ENCODE measurements at places on chromosomes 1 and 21. TPM values are rescaled to one million over a fixed set of nuclear protein-coding genes. Genes with fewer than 3 reads are reported as not detected.

- H3K27ac ChIP-seq = no peak overlapping the region
- H3K4me1 ChIP-seq = no peaks in the 10 kb centered on the region
- no peak for DNase-seq
- no peaks in the 10 kb centered on the region for H3K27me3 ChIP-seq
- H3K36me3 ChIP-seq = no peaks in the 10 kb centered on the region
Observed at GRCh38 chr1:193192586-193192985, 6.2 kb upstream of the B3GALT2 start.

- H3K4me1 ChIP-seq = no peaks in the 10 kb centered on the region
- no peak overlapping the region for H3K4me3 ChIP-seq
Observed at GRCh38 chr1:89855413-89856123, 34.7 kb downstream of the LRRC8D start.

DNA sequence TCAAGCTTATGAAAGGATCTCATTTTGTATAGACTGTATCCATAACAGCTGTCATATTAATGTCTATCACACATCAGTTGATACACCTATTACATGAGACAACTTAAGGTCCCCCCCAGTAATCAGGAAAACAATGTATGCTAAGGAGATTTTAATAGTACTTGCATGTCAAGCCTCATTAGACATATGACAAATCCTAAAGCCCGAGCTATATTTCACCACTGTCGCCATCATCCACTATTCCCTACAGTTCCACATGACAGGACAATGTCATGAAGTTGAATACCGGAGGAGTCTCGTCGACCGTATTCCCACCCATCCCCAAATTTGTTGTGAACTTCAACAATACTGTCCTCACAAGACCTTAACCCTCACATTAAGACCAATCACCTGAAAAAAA lies 3.4 kb downstream of the HMGN1 start:
- no peaks in the 10 kb centered on the region for H3K36me3 ChIP-seq
- no peak overlapping the region for H3K27ac ChIP-seq
- no peak overlapping the region for H3K4me3 ChIP-seq
- no peaks in the 10 kb centered on the region for H3K27me3 ChIP-seq

- DNase-seq = no peak
- peaks cover 7% of the 10 kb centered on the region for H3K27me3 ChIP-seq
- no peak overlapping the region for H3K4me3 ChIP-seq
- no peak overlapping the region for H3K27ac ChIP-seq
- no peaks in the 10 kb centered on the region for H3K4me1 ChIP-seq
- no peaks in the 10 kb centered on the region for H3K36me3 ChIP-seq
Observed at GRCh38 chr1:236391008-236391407, 3.1 kb upstream of the EDARADD start.

- H3K27ac ChIP-seq = peak overlapping the region; percentile 60
- no peak for DNase-seq
- H3K27me3 ChIP-seq = no peaks in the 10 kb centered on the region
- H3K4me1 ChIP-seq = peaks cover 7% of the 10 kb centered on the region
Observed at GRCh38 chr1:64497088-64497883, 27.4 kb downstream of the CACHD1 start.

DNA sequence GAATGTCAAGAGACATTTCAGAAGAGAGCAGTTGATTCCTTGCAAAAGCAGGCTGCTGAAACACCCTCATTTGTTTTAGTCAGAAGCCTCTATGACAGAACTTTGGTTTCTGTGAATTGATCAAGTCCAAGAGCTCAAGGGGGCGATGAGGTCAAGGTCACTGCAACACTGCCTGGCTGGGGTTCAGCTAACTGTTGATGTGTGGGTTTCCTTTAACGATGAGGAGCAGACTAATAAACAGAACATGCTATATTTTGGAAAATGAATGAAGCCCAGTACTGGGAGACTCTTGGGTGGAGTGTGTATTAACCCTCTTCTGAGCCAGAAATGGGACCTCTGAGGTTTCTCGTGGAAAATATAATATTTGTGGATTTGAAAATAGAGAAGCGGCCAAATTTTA lies 109.3 kb downstream of the ZC3H11B start:
- no peaks in the 10 kb centered on the region for H3K36me3 ChIP-seq
- H3K27me3 ChIP-seq = no peaks in the 10 kb centered on the region
- no peak for DNase-seq
- H3K27ac ChIP-seq = no peak overlapping the region
- no peak overlapping the region for H3K4me3 ChIP-seq
- no peaks in the 10 kb centered on the region for H3K4me1 ChIP-seq

DNA sequence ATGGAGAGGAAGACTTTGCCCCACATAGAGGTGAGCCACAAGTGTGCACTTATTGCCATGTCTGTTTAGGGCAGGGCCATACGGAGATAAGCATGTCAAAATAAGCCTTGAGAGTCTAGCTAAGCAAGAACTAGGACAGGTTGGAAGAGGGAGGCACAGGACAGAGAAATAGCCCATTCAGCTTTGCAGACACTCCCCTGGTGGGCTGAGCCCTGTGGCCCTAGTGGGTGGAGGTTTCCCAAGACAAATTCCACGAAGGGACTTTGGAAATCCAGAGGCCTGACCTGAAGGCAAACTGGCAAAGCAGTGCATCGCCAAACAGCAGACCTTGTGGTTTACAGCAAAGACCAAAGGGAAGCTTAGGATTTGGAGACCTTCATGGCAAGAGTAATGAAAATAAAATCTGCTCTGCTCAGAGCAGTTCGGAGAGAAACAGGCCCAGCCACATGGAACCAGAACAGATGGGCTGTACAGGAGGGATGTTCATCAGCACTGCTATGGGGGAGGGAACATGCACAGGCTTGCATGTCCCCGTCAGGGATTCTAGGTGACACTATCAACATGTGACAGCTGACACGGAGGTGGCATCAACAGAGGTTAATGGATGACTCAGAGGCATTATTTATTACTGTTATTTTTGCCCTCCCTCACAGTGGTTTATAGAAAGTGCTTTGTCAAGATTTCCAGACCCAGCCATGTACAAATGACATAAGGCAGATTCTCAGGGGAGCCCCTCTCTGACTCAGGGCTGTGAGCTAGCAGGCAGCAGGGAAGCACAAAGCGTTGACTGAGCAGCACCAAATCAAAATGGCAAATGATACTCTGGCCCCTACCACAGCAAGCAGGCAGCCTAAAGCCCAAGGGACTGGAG lies 90.1 kb upstream of the IRF2BP2 start:
- H3K4me1 ChIP-seq = no peaks in the 10 kb centered on the region
- H3K27me3 ChIP-seq = no peaks in the 10 kb centered on the region
- H3K4me3 ChIP-seq = no peak overlapping the region
- H3K36me3 ChIP-seq = no peaks in the 10 kb centered on the region
- peak overlapping the region; percentile 54 for H3K27ac ChIP-seq
- no peak for DNase-seq

GRCh38 chr1:85366391-85367170 lies 90.1 kb upstream of the BCL10 start:
- H3K4me3 ChIP-seq = no peak overlapping the region
- DNase-seq = no peak
- no peaks in the 10 kb centered on the region for H3K27me3 ChIP-seq
- H3K4me1 ChIP-seq = no peaks in the 10 kb centered on the region

DNA sequence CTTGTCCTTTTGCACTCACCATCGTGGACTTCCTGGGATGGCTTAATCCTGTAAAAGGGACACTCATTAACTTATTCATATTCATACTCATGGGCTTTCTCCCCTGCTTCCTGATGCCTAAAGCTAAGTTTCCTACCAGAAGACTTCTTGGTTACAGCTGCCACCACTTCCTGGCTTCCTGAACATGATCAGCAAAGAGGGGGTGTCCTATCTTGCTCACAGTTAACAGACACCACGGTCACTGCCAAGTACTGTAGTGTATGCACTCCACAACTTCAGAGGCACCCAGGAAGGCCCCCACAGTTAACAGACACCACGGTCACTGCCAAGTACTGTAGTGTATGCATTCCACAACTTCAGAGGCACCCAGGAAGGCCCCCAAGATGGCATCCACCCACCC lies 177.8 kb downstream of the SIPA1L2 start:
- H3K27ac ChIP-seq = no peak overlapping the region
- DNase-seq = no peak
- H3K4me1 ChIP-seq = no peaks in the 10 kb centered on the region
- no peaks in the 10 kb centered on the region for H3K36me3 ChIP-seq
- H3K27me3 ChIP-seq = no peaks in the 10 kb centered on the region

DNA sequence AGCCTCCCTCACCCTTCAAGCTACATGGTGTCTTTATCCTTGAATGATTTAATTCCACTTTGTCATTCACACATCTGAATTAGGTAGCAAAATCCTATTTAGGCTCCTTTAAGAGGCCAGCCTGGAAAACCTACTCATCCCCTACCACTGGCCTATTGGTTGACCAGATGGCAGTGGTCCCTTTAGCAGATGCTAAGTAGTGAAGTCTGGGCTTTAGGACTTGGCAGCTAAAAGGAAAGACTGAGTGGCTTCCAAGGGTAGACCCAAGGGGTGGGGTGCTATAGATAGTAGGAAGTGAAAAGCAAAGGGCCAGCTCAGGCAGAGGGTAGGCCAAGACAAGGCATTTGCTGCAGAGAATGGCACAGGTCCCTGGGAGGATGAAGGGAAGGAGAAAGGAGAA lies 46.6 kb downstream of the KCNJ6 start:
- H3K4me3 ChIP-seq = no peak overlapping the region
- H3K27ac ChIP-seq = no peak overlapping the region
- no peaks in the 10 kb centered on the region for H3K27me3 ChIP-seq
- H3K36me3 ChIP-seq = no peaks in the 10 kb centered on the region

DNA sequence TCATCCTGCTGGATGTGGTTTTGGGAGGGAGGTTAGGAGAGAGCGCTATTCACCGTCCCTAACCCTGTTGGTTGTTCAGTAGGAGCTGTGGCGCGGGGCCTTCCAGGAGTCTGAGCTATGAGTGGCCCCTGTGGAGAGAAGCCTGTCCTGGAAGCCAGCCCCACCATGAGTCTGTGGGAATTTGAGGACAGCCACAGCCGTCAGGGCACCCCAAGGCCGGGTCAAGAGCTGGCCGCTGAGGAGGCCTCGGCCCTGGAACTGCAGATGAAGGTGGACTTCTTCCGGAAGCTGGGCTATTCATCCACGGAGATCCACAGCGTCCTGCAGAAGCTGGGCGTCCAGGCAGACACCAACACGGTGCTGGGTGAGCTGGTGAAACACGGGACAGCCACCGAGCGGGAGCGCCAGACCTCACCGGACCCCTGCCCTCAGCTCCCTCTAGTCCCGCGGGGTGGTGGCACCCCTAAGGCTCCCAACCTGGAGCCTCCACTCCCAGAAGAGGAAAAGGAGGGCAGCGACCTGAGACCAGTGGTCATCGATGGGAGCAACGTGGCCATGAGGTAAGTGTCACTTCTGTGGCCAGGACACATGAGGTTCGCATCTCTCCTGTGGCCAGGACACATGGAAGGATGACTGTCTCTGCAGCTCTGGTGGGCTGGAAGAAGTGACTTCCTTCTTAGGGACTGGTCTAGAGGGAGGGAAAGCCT lies 1.2 kb downstream of the ZC3H12A start:
- H3K27me3 ChIP-seq = no peaks in the 10 kb centered on the region
- DNase-seq = no peak
- H3K4me3 ChIP-seq = peak overlapping the region; percentile 85
- peaks cover 19% of the 10 kb centered on the region for H3K4me1 ChIP-seq

GRCh38 chr21:24955275-24955961 lies 651.9 kb downstream of the MRPL39 start:
- H3K4me1 ChIP-seq = no peaks in the 10 kb centered on the region
- no peak overlapping the region for H3K4me3 ChIP-seq
- H3K27ac ChIP-seq = no peak overlapping the region
- no peaks in the 10 kb centered on the region for H3K36me3 ChIP-seq

DNA sequence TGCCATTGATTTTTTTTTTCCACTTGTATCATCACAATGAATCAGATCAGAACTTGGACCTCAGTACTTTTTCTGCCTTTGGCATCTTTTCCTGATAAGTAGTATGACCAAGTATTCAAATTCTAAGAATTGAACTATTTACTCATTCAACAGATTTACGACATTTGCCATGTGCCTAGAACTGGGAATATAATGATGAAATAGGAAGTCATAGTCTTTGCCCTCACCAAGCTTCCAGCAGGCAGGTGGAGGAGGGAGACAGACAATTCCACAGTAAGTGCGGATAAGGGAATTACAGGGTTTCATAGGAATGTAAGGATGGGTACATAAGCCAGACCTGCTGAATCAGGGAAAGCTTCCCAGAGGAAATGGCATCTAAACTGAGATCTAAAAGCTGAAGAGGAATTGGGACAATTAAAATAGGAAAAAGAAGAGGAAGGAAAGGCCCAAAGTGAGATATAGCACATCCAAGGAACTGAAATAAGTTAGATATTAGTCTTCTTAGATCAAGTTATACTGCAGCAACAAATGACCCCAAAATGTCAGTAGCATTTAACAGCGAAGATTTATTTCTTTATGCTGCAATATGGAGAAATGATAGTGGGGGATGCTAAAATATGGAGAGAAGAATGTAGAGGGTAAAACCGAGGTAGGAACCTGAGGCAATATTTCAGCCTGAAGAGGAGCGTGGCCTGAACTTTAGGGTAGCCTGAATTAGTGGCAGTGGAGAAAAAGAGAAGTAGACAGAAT lies 5.3 kb upstream of the DDX59 start:
- DNase-seq = no peak
- no peaks in the 10 kb centered on the region for H3K4me1 ChIP-seq
- no peaks in the 10 kb centered on the region for H3K36me3 ChIP-seq
- H3K27me3 ChIP-seq = no peaks in the 10 kb centered on the region

DNA sequence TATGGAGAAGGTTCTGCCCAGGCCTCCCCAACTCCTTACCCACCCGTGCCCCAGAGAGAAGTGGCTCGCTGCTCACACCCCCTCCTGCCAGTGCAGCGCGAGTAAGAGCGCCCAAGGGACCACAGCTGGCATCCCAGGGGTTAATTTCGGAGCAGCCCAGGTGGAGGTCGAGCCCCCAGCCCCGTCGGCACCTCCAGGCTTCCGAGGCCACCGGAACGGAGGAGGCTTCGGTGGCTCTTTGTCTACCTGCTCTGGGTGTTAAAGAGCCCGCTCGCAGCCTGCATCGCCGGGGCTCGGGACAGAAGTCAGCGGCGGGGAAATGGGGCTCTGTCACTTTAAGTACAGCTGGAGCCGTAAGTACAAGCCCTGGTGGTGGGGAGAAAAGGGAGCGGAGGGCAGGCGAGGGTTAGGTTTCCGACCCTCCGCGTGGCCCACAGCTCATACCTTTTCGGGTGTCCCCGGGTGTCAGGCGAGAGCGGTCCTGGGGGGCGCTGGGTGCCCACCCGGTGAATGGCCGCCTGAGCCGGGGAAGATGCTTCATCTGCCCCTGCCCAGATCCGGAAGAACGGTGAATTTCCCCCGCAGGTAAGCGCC lies 89.4 kb upstream of the IPO9 start:
- H3K36me3 ChIP-seq = no peaks in the 10 kb centered on the region
- H3K4me3 ChIP-seq = peak overlapping the region; percentile 69
- peak overlapping the region; percentile 74 for H3K27ac ChIP-seq
- H3K27me3 ChIP-seq = no peaks in the 10 kb centered on the region
- no peak for DNase-seq
- peaks cover 7% of the 10 kb centered on the region for H3K4me1 ChIP-seq

- no peaks in the 10 kb centered on the region for H3K27me3 ChIP-seq
- no peak overlapping the region for H3K27ac ChIP-seq
- no peaks in the 10 kb centered on the region for H3K4me1 ChIP-seq
- no peak for DNase-seq
- no peaks in the 10 kb centered on the region for H3K36me3 ChIP-seq
Observed at GRCh38 chr1:180101411-180101810, 53.3 kb upstream of the QSOX1 start.

GRCh38 chr1:111512132-111512889 lies 8.9 kb upstream of the ADORA3 start:
- H3K27ac ChIP-seq = no peak overlapping the region
- H3K4me1 ChIP-seq = peaks cover 3% of the 10 kb centered on the region
- no peak overlapping the region for H3K4me3 ChIP-seq
- DNase-seq = no peak
- H3K27me3 ChIP-seq = no peaks in the 10 kb centered on the region

OR6N1 gene
- total RNA-seq = not detected

KIAA1614 gene
- 4.3 TPM for total RNA-seq

GBP3 gene
- 44.9 TPM for total RNA-seq

IGSF9 gene
- total RNA-seq = 5.9 TPM

GABRD gene
- total RNA-seq = not detected

GPR3 gene
- 0.66 TPM for total RNA-seq

All from breast epithelium (tissue), 4 donors.